Muscle of back (tissue), 13 donors: ENCODE measurements at places on chromosomes 4 and X.
A peak's percentile ranks its signal among the peaks of the same experiment; 100 is the strongest.

GRCh38 chr4:184357165-184357564 lies 117.2 kb downstream of the IRF2 start:
- DNase-seq: no peak

GRCh38 chr4:100895556-100896197 lies 377.9 kb upstream of the EMCN start:
- DNase-seq: no peak

DNA sequence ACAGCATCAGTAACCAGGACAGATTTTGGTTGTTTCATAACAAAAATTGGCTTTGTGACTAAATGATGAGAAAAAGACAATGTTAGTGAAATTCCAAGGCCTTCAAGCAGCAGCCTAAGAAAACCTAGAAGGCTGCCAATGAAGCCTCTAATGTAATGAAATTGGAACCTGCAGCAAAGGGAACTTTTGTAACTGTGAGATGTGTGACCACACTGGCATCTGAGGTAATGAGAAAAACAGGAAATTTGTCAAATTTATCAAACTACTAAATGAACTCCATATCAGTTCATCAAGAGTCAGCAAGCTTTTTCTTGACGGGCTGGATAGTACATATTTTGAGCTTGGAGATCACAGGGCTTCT lies 30.4 kb upstream of the EMCN start:
- no peak for DNase-seq

- DNase-seq: no peak
Measured at GRCh38 chrX:108516184-108516583, 76.5 kb downstream of the COL4A5 start.

- DNase-seq: no peak
Measured at GRCh38 chr4:150826306-150826705, 188.8 kb downstream of the LRBA start.

GRCh38 chr4:179285696-179286095 lies 1843.5 kb upstream of the AGA start:
- DNase-seq: no peak

GRCh38 chr4:111718763-111719559 lies 426.3 kb upstream of the FAM241A start:
- no peak for DNase-seq

- no peak for DNase-seq
Measured at GRCh38 chr4:78446619-78447018, 105.0 kb upstream of the ANXA3 start.

- DNase-seq: no peak
Measured at GRCh38 chrX:34813618-34814017, 129.0 kb upstream of the FAM47B start.

GRCh38 chr4:74997948-74998729 lies 65.2 kb downstream of the PARM1 start:
- DNase-seq: no peak

GRCh38 chr4:8205241-8205707 lies 6.2 kb downstream of the SH3TC1 start:
- DNase-seq: no peak

GRCh38 chr4:12703036-12703435 lies 781.1 kb downstream of the RAB28 start:
- no peak for DNase-seq

- DNase-seq: peak; percentile 2
Measured at GRCh38 chrX:86946569-86946968, 571.0 kb upstream of the KLHL4 start.

GRCh38 chrX:122238801-122239200 lies 945.3 kb upstream of the GRIA3 start:
- DNase-seq: no peak
